ENCODE measurements at places on chromosomes 6 and 20. TPM values are rescaled to one million over a fixed set of nuclear protein-coding genes. Genes with fewer than 3 reads are reported as not detected.

- DNase-seq = no peak
- H3K4me1 ChIP-seq = no peaks in the 10 kb centered on the region
- H3K36me3 ChIP-seq = no peaks in the 10 kb centered on the region
- H3K4me3 ChIP-seq = peak overlapping the region; percentile 76
- no peaks in the 10 kb centered on the region for H3K27me3 ChIP-seq
These were observed 2.2 kb upstream of the STXBP5 start for GRCh38 chr6:147201885-147202515.

C20orf144 gene
- polyA plus RNA-seq = 0.23 TPM

GRCh38 chr20:33729101-33729500, 2.7 kb upstream of the ZNF341 start:
- H3K27ac ChIP-seq = no peak overlapping the region
- H3K27me3 ChIP-seq = no peaks in the 10 kb centered on the region
- no peaks in the 10 kb centered on the region for H3K36me3 ChIP-seq

- H3K36me3 ChIP-seq = no peaks in the 10 kb centered on the region
- H3K27ac ChIP-seq = no peak overlapping the region
- no peak for DNase-seq
- H3K4me3 ChIP-seq = no peak overlapping the region
- H3K4me1 ChIP-seq = no peaks in the 10 kb centered on the region
- H3K27me3 ChIP-seq = no peaks in the 10 kb centered on the region
These were observed 97.5 kb downstream of the ARMC2 start for GRCh38 chr6:108945681-108946159.

DNA sequence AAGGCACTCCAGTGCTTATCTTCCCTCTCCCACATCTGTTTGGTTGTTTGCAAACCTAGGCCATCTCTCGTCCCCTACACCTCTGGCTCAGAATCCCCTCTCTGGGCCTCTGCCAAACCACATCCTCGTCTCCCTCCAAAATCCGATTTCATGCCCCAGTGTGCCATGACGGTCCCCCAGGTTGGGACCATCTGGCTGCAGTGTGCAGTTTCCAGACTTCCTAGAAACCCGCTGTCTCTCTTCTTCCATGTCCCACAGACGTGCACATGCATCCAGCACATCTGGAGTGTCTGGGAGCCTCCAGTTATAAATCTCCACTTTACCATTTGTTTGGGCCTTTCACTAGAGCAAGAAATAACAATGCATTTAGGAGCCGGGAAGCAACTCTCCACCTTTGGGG, 316.2 kb downstream of the KIF16B start:
- no peaks in the 10 kb centered on the region for H3K36me3 ChIP-seq
- no peak for DNase-seq
- H3K4me1 ChIP-seq = no peaks in the 10 kb centered on the region
- H3K4me3 ChIP-seq = no peak overlapping the region
- H3K27ac ChIP-seq = no peak overlapping the region
- H3K27me3 ChIP-seq = no peaks in the 10 kb centered on the region

- H3K27me3 ChIP-seq = no peaks in the 10 kb centered on the region
- H3K36me3 ChIP-seq = no peaks in the 10 kb centered on the region
- DNase-seq = no peak
- H3K27ac ChIP-seq = no peak overlapping the region
- H3K4me1 ChIP-seq = peaks cover 85% of the 10 kb centered on the region
These were observed 17.6 kb upstream of the CDKN1A start for GRCh38 chr6:36660771-36661471.

DNA sequence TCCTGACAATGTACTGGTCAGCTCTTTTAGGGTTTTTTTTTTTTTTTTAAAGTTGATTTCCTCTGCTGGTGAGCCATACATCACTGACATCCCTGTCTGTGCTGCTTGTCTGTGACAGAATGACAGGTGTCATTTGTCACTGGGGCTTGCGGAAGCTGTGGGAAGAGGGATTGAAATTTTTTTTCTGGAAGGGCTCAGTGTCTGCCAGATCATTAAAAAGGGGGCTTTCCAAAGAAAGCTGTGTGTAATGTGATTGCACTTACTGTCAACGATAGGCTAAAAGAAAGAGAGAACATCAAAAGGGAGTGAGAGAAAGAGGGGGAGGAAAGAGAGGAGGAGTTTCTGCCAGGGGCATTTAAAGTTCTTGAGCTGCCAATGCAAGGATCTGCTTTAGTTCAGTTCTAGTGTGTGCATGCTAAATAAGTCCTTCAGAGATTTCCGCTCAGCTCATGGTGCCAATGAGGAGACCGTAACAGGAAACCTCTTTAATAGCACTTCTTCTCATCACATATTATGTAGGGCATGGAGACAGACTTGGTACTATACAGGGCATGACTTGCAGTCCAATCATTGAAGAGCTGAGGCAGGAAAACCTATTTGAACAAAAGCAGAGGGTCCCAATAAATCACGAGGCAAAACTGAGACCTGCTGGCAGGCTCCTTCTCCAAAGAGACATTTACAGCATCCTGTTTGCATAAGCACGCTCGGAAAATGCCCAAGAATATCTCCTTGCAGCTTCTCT, 177.2 kb downstream of the TSHZ2 start:
- no peaks in the 10 kb centered on the region for H3K36me3 ChIP-seq
- no peaks in the 10 kb centered on the region for H3K4me1 ChIP-seq
- H3K27ac ChIP-seq = no peak overlapping the region
- H3K4me3 ChIP-seq = no peak overlapping the region
- no peaks in the 10 kb centered on the region for H3K27me3 ChIP-seq

GRCh38 chr6:82984720-82985119, 80.9 kb downstream of the UBE3D start:
- H3K36me3 ChIP-seq = no peaks in the 10 kb centered on the region
- H3K27me3 ChIP-seq = no peaks in the 10 kb centered on the region
- no peaks in the 10 kb centered on the region for H3K4me1 ChIP-seq
- H3K4me3 ChIP-seq = no peak overlapping the region
- DNase-seq = no peak

DNA sequence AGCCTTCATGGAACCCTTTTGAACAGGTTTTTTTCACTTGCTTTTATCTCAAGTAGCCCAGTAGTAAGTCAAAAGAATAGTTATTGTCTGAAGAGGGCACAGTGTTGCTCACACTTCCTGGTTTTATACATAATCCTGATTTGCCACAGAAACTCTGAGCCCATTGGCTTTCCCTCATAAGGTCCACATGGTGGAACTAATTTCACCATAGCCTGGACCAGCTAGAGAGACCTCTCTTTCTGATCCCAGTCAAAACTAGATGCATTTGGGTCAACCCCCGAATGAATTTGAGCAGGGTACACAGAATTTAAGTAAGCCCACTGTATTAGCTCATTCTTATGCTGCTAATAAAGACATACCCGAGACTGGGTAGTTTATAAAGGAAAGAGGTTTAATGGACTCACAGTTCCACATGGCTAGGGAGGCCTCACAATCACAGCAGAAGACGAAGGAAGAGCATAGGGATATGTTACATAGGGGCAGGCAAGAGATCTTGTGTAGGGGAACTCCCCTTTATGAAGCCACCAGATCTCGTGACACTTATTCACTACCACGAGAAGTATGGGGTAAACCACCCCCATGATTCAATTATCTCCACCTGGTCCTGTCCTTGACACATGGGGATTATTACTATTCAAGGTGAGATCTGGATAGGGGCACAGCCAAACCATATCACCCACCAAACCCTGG, 6.2 kb downstream of the RWDD2A start:
- H3K4me1 ChIP-seq = peaks cover 1% of the 10 kb centered on the region
- no peaks in the 10 kb centered on the region for H3K36me3 ChIP-seq
- H3K27me3 ChIP-seq = no peaks in the 10 kb centered on the region
- no peak overlapping the region for H3K27ac ChIP-seq
- H3K4me3 ChIP-seq = no peak overlapping the region
- DNase-seq = no peak

LPA gene
- polyA plus RNA-seq = 0.31 TPM

RAB32 gene
- not detected for polyA plus RNA-seq

GRCh38 chr20:3733119-3733995, 872 bp downstream of the HSPA12B start:
- 0 out of 2 replicates have a peak, but pooled peaks cover 1% of the 10 kb centered on the region for H3K27me3 ChIP-seq
- no peak overlapping the region for H3K27ac ChIP-seq
- H3K4me1 ChIP-seq = no peaks in the 10 kb centered on the region
- H3K36me3 ChIP-seq = no peaks in the 10 kb centered on the region
- no peak overlapping the region for H3K4me3 ChIP-seq

- H3K4me3 ChIP-seq = peak overlapping the region; percentile 61
- peak overlapping the region; percentile 63 for H3K27ac ChIP-seq
- H3K36me3 ChIP-seq = no peaks in the 10 kb centered on the region
- no peaks in the 10 kb centered on the region for H3K27me3 ChIP-seq
- no peak for DNase-seq
These were observed 1.6 kb downstream of the STX7 start for GRCh38 chr6:132511210-132511830.

DNA sequence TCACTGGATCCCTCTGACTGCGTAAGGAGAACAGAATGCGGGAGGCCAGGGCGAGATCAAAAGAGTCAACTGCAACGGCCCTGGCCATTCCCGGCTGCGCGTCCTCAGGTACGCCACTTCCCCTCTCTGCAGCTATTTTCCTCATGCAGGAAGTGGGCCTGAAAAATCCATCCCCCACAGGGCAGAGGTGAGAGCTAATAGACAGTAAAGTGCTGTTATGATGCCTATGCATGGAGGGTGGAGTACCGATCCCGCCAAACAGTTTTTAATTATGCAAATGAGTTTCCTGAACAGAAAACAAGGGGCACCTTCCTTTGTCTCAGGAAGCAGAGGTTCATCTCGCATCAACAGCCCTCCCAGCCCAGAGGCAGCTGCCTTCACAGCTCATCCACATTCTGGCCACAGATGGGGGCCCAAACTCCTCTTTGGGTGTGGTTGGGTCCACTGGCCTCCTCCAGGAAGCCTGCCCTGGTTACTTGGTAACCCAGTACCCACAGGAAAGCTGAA, 9.3 kb downstream of the PREX1 start:
- H3K27me3 ChIP-seq = no peaks in the 10 kb centered on the region
- peaks cover 7% of the 10 kb centered on the region for H3K36me3 ChIP-seq
- peak; percentile 59 for DNase-seq
- peaks cover 68% of the 10 kb centered on the region for H3K4me1 ChIP-seq

RAB44 gene
- polyA plus RNA-seq = 0.07 TPM

- H3K4me3 ChIP-seq = no peak overlapping the region
- H3K27me3 ChIP-seq = no peaks in the 10 kb centered on the region
- peaks cover 7% of the 10 kb centered on the region for H3K4me1 ChIP-seq
- H3K36me3 ChIP-seq = no peaks in the 10 kb centered on the region
- no peak overlapping the region for H3K27ac ChIP-seq
These were observed 1.6 kb upstream of the CEBPB start for GRCh38 chr20:50188879-50189680.

GRCh38 chr20:32149566-32150170, 40.2 kb downstream of the TM9SF4 start:
- peaks cover under 1% of the 10 kb centered on the region for H3K4me1 ChIP-seq
- no peak overlapping the region for H3K27ac ChIP-seq
- peaks cover 25% of the 10 kb centered on the region for H3K36me3 ChIP-seq
- H3K27me3 ChIP-seq = no peaks in the 10 kb centered on the region
- no peak for DNase-seq

GRCh38 chr20:32780749-32781655, 18.8 kb downstream of the DNMT3B start:
- H3K27me3 ChIP-seq = no peaks in the 10 kb centered on the region
- H3K27ac ChIP-seq = no peak overlapping the region
- no peaks in the 10 kb centered on the region for H3K4me1 ChIP-seq
- no peaks in the 10 kb centered on the region for H3K36me3 ChIP-seq
- no peak overlapping the region for H3K4me3 ChIP-seq

- no peak overlapping the region for H3K4me3 ChIP-seq
- H3K4me1 ChIP-seq = no peaks in the 10 kb centered on the region
- DNase-seq = no peak
- H3K27me3 ChIP-seq = no peaks in the 10 kb centered on the region
- no peak overlapping the region for H3K27ac ChIP-seq
These were observed 240.4 kb downstream of the MYLK4 start for GRCh38 chr6:2510316-2510715.

GRCh38 chr6:108353853-108354252, 59.0 kb downstream of the AFG1L start:
- H3K4me3 ChIP-seq = no peak overlapping the region
- no peaks in the 10 kb centered on the region for H3K27me3 ChIP-seq
- DNase-seq = no peak
- H3K36me3 ChIP-seq = no peaks in the 10 kb centered on the region

TBXT gene
- polyA plus RNA-seq = 0.06 TPM

GRCh38 chr6:73514746-73515110, 6.1 kb downstream of the EEF1A1 start:
- no peaks in the 10 kb centered on the region for H3K27me3 ChIP-seq
- peaks cover 24% of the 10 kb centered on the region for H3K36me3 ChIP-seq
- DNase-seq = no peak
- no peak overlapping the region for H3K4me3 ChIP-seq
- peaks cover 17% of the 10 kb centered on the region for H3K4me1 ChIP-seq
- H3K27ac ChIP-seq = peak overlapping the region; percentile 1

- DNase-seq = no peak
- H3K27me3 ChIP-seq = no peaks in the 10 kb centered on the region
- no peaks in the 10 kb centered on the region for H3K4me1 ChIP-seq
- H3K27ac ChIP-seq = no peak overlapping the region
- no peak overlapping the region for H3K4me3 ChIP-seq
These were observed 17.8 kb downstream of the BTBD3 start for GRCh38 chr20:11935212-11936154.

- no peak overlapping the region for H3K4me3 ChIP-seq
- H3K36me3 ChIP-seq = no peaks in the 10 kb centered on the region
- 0 out of 2 replicates have a peak, but pooled peaks cover 3% of the 10 kb centered on the region for H3K4me1 ChIP-seq
- DNase-seq = no peak
- no peaks in the 10 kb centered on the region for H3K27me3 ChIP-seq
These were observed 12.5 kb downstream of the JAG1 start for GRCh38 chr20:10661261-10661660.

DNA sequence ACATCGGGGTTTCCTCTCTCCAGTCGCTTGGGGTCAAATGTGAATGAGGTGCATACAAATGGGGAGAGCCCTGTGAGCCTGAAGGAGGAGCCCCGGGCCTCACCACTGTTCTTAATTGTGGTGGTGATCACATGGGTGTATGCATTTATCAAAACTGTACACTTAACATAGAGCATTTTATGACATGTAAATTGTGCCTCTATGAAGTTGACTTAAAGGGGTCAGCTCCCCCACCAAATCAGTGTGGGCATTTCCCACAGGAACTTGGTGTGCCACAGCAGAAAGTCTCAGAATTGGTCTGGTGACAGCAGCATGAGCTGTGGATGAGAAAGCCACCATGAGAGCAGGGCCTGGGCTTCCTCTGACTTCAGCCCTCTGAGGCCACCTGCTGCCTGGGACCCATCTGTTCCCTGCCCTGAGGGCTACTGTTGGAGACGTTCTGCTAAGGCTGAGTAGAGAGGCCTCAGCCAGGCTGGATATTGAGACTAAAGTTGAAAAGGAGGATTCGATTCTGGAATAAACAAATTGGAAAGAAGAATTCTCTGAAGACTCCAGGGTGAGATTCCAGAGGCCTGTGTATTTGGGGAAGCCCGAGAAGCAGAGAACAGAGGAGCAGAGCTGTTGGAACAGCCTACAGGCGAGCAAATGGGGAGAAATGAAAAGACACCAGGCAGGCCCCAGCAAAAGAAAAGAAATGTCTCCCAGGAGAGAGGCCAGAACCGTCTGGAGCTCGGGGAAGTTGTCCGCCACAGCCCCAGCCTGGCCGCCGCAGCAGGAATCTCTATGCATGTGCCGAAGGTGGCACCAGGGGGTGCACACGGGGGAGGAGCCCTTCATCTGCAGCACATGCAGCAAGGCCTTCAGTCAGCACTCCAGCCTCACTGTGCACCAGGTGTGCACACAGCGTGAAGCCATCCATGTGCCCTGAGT, 37.6 kb upstream of the XRN2 start:
- no peak overlapping the region for H3K27ac ChIP-seq
- no peaks in the 10 kb centered on the region for H3K36me3 ChIP-seq
- no peak for DNase-seq
- H3K4me3 ChIP-seq = no peak overlapping the region
- 0 out of 2 replicates have a peak, but pooled peaks cover 3% of the 10 kb centered on the region for H3K4me1 ChIP-seq
- no peaks in the 10 kb centered on the region for H3K27me3 ChIP-seq

TAGAP gene
- polyA plus RNA-seq = 10.4 TPM

- H3K4me3 ChIP-seq = no peak overlapping the region
- no peak overlapping the region for H3K27ac ChIP-seq
- no peak for DNase-seq
- no peaks in the 10 kb centered on the region for H3K4me1 ChIP-seq
- peaks cover 3% of the 10 kb centered on the region for H3K27me3 ChIP-seq
These were observed 6.0 kb downstream of the ENPP3 start for GRCh38 chr6:131642987-131643611.
